ENCODE measurements at places on chromosomes 3 and 15. TPM values are rescaled to one million over a fixed set of nuclear protein-coding genes. Genes with fewer than 3 reads are reported as not detected.

GOLGA6L9 gene
- polyA plus RNA-seq: 2.7 TPM

ACAD11 gene
- 12.7 TPM for polyA plus RNA-seq

DNA sequence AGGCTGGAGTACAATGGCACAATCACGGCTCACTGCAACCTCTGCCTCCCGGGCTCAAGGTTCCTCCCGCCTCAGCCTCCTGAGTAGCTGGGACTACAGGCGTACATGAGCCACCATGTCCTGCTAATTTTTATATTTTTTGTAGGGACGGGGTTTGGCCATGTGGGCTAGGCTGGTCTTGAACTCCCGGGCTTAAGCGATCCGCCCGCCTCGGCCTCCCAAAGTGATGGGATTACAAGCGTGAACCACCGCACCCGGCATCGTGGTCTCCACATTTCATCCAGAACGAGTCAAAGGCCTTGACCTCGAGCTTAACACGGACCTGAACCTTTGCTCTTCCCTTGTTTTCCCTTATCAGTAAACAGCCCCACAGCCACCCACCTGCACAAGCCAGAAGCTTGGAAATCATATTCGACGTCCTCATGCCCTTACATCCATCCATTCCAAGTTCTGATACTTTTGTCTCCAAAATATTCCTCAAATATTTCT, 1.4 kb upstream of the PTPN23 start:
- no peak for DNase-seq

DNA sequence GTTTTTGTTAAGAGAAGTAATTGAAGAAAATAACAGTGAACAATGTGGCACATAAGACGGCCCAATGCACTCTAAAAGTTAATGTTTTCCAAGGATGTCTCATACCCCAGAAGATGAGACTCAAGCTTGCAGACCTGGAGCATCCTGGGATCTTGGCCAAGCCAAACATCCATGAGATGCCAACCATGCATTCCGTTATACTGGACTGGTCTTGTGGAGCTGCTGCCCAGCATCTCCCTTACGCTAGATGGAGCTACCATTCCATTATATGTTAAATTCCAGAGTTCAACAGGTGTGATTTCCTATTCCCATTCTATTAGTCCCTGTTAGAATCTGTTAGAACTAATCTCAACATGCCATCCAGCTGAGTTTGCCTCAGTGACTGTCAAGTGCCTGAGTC, 181.8 kb downstream of the PDCD6IP start:
- DNase-seq: no peak

DNA sequence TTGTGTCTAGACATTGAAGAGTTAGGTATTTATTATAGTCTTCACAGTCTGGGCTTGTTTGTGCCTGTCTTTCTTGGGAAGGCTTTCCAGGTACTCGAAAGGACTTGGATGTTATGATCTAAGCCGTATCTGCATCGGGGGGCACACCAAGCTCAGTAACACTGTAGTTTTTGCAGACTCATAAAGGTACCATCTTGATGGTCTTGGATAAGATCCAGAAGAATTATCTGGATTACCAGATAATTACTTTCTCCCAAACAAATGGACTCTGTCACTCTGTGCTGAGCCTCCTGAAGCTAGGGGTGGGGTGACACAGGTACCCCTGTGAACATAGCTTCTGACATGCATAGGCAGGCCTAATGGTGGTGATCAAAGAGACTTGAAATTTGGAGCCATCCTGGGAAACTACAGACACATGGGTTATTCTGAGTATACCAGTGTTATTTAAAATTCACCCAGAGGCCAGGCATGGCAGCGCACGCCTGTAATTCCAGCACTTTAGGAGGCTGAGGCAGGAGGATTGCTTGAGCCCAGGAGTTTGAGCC, 238.6 kb upstream of the TPM1 start:
- no peak for DNase-seq

DNA sequence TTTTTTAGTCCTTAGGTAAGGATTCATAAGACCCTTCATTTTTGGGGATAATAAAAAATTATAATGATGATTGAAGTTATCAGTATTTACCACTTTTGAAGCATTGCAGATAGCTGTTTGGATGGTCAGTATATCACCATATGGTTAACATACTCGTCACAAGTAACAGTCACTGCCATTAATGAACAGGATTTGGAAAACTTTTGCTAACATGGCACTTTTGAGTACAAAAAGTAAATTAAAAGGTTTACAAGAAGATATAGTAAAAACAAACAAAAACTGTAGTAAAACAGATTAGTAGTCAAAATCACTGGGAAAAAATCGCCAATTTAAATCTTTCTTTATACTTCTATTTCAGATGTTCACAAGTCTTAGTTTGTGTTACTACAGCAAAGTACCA, 37.8 kb upstream of the ST3GAL6 start:
- no peak for DNase-seq

- no peak for DNase-seq
Observed at GRCh38 chr15:56719774-56720555, 13.3 kb downstream of the ZNF280D start.

DNA sequence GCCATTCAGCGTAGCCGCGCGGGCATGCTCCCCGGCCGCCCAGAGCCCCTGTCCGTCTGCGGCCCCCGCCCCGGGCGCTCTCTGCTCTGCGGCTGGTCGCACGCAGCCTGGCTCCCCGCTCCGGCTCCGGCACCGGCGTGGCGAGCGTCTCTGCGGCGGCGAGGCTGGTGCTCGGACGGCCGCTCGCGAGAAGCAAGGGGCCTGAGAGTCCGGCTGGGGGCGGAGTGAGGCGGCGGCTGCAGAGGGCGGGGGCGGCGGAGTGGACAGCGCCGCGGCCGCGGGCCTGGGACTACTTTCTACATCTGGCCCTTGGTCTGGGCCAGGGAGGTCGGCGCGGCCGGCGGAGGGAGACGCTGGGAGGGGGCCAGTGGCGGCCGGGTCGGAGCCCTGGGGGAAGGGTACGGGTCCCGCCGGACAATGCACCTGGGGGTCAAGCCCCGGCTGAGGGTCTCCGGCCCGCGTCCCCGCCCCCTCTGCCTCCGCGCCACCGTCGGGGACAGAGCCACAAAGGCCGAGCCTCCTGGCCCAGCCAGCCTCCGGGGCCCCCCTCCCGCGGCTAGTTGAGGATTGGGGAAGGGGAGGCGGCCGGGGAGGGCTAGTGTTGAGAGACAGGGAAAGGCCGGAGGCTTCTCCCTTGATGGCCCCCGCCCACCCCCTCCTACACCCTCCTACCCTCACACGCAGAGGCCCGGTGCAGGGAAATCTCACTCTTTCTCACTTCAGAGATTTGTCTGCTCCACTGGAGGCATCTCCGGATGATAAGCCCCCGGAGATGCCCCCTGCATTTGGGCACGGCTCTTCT, at the start of gene PRTG:
Gene PRTG (minus strand): TSS at position 226 of the 802 bp plus-strand sequence. CDS start 221 bp downstream, at position 5.
- peak; percentile 84 for DNase-seq

GRCh38 chr15:61780278-61780980, 279.8 kb downstream of the VPS13C start:
- no peak for DNase-seq

Measured in hindlimb muscle (tissue), 1 donor.